Cerebellar nuclear complex (tissue), 1 donor: ENCODE measurements at places on chromosomes 6 and 20.

- DNase-seq, result no peak
Observed at GRCh38 chr6:11083491-11083890, 10.1 kb upstream of the SMIM13 start.

DNA sequence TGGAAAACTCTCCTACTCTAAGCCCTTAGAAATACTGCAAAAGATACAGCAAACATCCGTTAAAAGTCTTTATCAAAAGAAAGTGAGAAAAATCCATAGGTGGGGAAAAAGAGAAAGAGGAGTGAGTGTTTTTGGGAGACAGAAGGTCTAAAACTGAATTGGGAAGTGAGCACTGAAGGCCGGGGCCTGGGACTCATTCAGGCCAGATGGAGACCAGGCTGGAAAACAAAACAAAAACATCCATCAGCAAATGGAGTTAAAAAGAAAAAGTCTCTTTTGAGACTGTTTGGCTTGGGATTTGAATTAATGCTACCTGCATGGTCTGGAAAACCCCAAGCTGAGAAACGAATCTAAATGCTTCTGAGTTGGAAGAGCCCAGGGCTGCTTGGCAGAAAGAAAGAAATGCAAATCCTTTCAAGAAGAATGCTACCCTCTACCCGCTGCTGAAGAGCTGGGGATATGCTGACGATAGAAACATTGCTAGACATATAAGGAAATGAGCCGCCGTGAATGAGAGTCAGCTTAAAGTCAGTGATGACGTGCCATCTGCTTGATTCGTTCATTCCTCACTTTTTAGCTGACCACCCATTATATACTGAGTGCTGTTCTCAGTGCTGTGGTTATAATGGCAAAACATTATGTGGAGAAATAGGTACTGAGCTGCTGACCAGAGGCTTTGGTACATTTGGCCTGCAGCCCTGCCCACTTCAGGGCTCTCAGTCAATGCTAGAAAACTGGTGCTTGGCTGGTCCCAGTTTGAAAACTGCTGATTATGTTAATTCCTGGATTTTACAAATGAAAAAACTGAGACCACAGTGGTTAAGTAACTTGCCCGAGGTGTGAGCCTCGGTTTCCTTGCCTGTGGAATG lies 28.0 kb upstream of the TULP4 start:
- DNase-seq, result no peak

GRCh38 chr6:15408758-15409157 lies 162.9 kb downstream of the JARID2 start:
- no peak for DNase-seq

DNA sequence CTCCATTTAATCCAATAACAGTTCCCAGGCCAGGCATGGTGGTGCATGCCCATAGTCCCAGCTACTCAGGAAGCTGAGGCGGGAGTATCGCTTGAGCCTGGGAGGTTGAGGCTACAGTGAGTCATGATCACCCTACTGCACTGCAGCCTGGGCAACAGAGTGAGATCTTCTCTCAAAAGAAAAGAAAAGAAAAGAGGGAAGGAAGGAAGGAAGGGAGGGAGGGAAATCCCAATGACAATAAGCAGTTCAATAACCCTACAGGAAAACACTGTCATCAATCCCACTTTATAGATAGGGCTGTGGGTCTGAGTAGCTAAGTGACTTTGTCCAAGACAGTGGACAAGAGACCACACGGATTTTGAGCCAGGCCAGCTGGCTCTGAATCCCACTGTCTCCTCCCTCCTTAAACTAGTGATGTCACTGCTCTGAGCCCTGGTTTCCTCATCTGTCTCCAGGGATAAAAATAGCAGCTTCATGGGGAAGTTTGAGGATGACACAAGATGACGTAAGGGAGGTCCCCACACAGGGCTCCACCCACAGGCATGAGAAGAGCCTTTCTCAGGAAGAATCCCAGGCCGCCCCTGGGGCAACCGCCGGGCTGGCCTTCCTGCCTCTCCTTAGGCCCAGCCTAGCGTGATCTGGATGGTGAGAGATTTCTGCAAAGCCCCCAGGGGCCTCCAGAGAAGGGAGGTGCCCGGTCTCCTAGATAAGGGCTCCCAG lies 7.2 kb upstream of the TRIB3 start:
- no peak for DNase-seq

DNA sequence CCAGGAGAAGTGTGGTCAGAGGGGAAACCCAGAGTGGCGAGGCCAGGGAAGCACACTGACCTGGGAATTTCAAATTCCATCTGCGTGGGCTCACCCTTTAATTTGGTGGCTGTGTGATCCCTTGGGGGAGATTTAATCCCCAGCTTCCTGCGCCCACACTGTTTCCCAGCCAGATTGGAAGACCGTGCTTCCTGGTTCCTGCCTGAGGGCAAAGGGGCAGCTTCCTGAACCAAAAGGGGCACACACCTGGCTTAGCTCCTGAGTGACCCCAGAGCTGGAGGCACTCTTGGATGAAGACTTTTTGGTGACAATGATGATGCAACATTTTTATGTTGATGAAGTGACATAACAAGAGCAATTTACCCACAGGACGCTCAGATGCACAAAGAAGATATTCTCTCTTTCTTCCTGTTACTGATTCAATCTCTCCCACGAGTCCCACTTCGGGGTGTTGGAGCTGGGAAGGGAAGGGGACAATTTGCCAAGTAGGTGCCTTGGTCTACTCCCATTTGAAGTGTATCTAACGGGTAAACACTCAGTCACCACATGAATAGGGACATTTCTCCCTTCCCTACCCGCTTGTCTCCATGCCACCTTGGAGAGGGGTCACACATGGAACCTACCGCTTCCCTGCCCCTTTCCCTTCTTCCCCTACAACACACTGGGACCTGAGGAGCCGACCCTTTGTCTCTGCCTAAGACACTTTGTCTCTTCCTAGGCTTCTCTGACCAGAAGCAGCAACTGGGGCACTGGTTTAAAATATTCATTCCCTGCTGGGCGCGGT lies 28.6 kb upstream of the CDKN1A start:
- DNase-seq, result no peak

GRCh38 chr6:149895048-149895590 lies 2.8 kb downstream of the RAET1E start:
- no peak for DNase-seq

- DNase-seq, result no peak
Observed at GRCh38 chr6:167267921-167268401, 23.2 kb upstream of the UNC93A start.
